AG04449 (cell line): ENCODE measurements at places on chromosomes 6 and 20.

DNA sequence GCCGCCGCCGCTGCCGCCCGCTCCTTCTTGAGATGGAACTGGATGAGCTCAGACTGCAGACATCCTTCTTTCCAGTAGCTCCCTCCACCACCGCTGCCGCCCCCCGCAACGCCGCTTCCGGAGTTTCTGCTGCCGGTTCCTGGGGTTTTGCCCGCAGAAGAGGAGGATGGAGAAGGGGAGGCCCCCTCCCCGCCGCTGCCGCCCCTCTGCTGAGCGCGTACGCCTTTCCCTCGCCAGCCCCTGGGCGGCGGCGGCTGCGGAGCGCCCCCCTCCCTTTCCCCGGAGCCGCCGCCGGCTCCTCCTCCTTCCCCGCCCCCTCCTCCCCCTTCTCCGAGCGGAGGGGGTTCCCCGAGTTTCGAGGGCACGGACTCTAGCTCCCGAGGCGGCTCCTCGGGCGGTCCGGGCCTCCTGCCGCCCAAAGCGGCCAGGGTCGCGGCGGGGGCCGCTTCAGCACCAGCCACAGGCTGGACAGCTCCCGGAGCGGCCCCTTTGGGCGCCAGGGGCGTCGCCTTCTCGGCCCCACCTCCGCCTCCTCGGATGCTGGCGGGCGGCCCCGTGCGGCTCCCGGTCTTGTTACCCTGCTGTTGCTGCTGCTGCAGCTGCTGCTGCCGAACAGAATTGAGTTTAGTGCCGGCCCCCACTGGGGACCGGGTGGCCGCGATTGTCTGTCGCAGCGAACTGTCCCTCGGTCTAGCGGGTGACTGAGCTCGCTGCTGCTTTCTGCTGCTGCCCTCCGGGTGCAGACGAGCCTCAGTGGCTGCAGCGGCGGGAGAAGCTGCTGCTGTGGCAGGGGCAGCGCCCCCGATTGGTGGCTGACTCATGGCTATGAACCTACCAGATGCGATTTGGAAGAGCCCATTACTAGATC is 3.1 kb downstream of the MTCL3 start:
- DNase-seq: no peak

GRCh38 chr6:41970436-41970846 is 28.8 kb upstream of the CCND3 start:
- DNase-seq: no peak

- DNase-seq: no peak
Observed at GRCh38 chr6:164005004-164005711, 590.6 kb downstream of the QKI start.

- DNase-seq: no peak
Observed at GRCh38 chr20:46991880-46992639, 97.4 kb downstream of the EYA2 start.

GRCh38 chr6:75235271-75235670 is 8.3 kb downstream of the COX7A2 start:
- no peak for DNase-seq

- no peak for DNase-seq
Observed at GRCh38 chr6:19712012-19712688, 125.0 kb upstream of the ID4 start.

GRCh38 chr6:71371559-71371958 is 82.9 kb downstream of the OGFRL1 start:
- DNase-seq: no peak

DNA sequence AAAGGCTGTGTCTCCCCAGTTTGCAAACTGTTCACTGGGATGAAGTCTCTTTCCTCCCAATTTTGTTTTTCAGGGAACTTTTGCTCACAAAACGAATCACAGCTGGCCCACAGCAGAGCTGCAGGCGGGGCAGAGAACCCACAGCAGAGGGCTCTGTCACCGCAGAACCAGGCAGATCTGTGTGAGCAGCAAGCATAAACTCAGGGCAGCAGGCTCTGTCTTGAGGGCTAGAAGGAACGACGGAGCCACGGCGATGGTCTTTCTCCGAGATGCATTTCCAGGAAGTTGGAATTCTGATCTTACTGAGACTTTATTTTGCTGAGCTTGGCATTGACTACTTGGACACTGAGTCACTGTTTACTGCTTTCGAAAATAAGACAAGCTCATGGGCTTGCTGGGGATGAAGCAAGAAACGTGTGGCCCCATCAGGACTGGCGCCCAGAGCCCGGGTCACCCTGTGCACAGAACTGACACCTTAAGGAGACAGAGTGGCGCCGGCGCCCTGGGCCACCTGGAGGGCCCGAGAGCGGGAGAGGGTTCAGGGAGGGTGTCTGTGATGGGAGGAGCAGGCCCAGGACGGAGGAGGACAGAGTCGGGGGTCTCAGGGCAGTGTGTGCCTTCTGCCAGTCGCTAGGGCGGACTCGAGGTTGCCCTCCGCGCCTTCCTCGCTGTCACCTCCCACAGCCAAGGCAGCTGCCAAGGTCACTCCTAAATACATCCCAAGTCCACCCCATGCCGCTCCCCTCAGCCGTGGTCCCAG is 106.3 kb upstream of the NXT1 start:
- DNase-seq: no peak

DNA sequence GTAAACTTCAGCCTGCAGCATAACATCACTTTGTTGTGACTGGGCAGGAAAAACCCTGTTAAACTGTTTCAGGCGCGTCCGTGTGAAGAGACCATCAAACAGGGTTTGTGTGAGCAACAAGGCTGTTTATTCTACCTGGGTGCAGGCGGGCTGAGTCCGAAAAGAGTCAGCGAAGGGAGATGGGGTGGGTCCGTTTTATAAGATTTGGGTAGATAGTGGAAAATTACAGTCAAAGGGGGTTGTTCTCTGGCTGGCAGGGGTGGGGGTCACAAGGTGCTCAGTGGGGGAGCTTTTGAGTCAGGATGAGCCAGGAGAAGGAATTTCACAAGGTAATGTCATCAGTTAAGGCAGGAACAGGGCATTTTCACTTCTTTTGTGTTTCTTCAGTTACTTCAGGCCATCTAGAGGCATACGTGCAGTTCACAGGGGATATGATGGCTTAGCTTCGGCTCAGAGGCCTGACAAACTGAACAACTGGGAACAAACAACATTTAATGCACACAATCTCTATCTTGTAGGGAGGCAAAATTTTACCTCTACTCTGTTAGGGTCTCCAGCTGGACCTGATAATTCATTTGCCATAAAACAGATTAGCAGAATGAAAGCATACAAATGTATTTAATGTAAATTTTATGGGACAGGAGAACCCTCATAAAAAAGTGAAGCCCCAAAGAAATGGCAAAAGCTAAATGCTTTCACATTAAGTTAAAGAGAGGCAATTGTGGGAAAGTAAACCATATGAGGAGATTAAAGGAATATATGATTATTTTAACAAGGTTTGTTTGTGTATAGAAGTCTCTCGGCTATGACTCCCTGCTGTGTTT is 58.3 kb upstream of the HFE start:
- DNase-seq: no peak

GRCh38 chr6:135170849-135171248 is 10.3 kb upstream of the MYB start:
- no peak for DNase-seq

DNA sequence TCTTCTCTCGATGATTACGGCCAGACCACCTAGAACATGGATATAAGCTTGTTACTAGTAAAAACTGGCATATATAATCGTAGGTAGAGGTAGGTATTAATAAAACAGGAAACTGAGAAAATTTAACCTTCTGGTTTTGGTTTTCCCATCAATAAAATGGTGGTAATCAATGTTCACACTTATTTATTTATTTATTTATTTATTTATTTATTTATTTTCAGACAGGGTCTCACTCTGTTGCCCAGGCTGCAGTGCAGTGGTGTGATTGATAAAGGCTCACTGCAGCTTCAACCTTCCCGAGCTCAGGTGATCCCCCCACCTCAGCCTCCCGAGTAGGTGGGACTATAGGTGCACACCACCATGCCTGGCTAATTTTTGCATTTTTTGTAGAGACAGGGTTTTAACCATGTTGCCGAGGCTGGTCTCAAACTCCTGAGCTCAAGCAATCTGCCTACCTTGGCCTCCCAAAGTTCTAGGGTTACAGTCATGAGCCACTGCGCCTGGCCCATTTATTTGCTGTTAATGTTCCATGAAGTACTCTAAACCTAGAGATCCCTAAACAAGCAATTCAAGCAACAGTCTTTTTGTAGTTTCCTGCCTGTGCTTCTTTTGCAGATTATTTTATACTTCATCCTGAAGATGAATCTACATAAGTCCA is 11.5 kb downstream of the TOMM6 start:
- DNase-seq: no peak

- DNase-seq: no peak
Observed at GRCh38 chr6:159679091-159680077, 13.7 kb downstream of the SOD2 start.

- no peak for DNase-seq
Observed at GRCh38 chr20:16132036-16132798, 441.0 kb downstream of the KIF16B start.

DNA sequence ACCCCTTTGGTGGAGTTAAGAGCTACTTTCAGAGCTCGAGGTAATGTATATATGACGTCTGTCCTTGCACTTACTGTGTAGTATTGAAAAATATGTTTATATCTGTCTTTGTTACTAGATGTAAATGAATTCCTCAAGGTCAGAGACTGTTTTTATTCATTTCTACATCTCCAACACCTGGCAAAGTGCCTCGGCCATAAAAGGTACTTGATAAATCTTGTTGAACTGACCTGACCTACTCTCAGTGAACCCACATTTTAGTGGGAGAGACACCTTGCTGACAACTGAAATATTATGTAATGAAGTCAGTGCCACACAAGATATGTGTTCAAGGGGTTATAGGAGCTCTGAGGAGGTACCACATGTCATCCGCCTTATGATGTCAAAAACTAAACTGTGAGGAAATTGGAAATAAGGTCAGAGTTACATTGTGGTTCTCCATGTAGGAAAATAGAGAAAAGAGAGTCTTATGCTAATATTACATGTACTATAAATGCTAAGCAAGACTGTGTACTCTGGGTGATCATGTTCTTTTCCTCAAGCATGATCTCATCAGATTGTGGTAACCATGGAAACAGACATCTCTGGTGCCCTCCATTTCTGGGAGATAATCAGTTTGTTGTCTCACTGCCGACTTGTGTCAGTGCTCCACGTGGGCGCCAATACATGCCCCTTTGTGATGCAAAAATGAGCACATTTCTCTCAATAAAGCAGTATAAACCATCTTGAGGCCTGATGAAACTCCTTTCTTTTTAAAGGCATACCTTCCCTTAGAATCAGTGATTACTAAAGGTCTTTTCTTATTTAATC is 5.7 kb upstream of the TMEM30A start:
- no peak for DNase-seq

DNA sequence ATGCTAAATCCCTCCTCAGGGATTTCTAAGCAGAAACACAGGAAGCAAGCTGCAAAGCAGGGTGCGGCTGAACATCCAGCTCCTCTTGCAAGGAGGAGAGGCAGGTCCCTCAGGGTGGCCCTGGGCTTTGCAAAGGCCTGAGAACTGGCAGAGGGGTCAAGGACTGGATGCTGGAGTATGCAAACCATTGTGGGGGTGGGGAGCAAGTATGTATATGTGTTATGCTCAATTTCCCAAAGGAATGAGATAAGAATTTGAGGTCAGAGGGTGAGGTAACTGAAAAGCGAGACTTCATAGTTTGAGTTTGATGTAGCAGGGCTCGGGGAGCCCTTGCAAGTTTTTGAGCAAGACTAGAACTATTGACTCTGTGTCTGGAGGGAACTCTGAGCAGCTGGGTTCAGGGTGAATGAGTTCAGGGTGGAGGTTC is 11.2 kb downstream of the SLC22A2 start:
- no peak for DNase-seq

GRCh38 chr20:62886709-62887058 is 25.1 kb upstream of the TCFL5 start:
- no peak for DNase-seq

GRCh38 chr6:15153191-15153590 is 92.7 kb upstream of the JARID2 start:
- DNase-seq: no peak

DNA sequence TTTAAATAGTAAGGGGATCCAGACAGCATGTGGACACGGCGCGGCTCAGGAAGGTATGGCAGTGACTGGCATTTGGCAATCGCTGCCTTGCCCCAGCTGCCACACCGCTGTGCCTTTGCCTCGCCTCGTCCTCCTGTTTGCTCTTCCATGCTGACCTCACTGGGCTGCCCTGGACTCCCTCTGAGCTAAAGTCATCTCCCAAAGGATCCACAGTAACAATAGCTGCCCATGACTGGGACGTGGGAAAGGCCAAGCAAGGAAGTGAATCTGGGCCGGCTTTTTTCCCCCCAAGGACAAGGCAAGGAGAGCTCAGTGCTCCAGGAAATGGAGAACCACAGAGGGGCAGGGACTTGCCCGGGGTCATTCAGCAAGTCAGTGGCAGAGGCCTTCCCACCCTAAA is 48.1 kb downstream of the JPH2 start:
- DNase-seq: no peak

DNA sequence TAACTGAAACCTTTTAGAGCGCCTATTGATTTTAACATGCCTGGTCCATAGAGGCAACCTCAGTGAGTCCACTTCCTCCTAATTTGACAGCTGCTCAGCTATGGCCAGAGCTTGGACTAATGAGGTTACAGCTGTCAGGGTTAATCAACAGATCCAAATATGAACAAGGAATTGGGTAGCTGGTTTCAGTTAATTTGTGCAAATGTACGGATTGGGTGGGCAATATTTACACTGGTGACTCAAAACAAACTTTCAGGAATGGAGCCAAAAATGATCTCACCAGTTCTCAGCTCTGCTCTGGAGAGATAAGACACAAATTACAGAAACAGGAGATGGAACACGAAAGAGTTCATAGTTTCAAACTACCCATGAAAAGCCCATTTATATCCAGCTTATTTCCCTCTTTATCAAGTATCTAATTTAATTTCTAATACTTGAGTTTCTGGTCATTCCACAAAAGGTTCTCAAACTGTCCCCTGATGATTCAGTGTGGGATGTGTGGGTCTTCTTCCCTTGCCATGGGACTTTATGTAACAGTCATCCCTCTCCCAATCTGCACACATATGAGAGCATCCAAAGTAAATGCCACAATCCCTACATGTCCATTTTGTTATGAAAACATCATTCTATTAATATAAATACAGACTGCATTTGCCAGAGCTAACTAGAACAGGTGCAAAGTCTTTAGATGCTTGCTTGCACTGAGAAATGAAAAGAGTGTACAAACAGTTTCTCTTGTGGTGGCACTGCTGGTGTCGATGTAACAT is 149.9 kb downstream of the RPS12 start:
- no peak for DNase-seq

DNA sequence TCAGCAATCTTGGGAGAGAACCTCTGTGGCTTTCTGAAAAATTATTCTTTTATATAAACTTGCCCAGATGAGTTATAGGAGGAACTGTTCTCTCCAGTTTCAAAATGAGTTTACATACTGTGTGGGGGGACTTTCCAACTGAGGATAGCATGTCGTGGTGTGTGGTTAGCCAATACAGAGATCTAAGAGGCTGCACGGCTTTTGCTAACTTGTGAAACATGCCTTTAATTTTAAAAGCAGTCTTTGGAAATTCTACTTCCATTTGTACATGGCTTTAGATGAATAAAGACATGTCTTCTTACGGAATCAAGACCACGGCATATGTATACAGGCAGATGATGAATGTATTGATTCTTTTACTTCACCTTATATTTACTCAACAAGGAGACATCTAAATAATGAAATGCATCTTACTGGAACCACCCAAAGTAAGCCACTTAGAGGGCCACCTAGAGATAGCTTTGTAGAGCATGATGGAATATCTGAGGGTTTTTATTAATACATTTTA is 39.8 kb downstream of the HIVEP1 start:
- DNase-seq: peak; percentile 36
